PC-3 (cell line): ENCODE measurements at places on chromosomes 6 and 20.
A peak's percentile ranks its signal among the peaks of the same experiment; 100 is the strongest.

- DNase-seq = no peak
These were observed 85.9 kb downstream of the SMLR1 start for GRCh38 chr6:130913120-130913519.

DNA sequence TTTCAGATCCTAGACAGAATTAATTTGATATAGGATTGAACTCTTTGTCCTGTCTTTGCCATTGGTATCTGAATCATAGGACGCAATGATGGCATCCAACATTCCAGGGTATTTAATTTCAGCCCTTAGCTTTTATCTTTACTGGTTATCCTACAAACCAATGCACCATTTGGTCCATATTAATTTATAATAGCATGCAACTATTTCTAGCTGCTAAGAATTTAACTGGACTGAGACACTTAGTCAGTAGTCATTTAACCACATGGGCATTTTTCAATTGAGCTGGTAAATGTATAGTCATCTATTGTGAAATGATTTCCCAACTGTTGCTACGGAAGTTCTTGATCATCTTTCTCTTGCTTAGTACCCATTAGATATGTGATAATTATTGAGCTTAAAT lies 141.1 kb downstream of the CD164 start:
- DNase-seq = peak; percentile 71

GRCh38 chr6:56727097-56727850 lies 84.6 kb upstream of the DST start:
- no peak for DNase-seq

GRCh38 chr6:116411284-116411623 lies 40.5 kb downstream of the DSE start:
- peak; percentile 27 for DNase-seq

- peak; percentile 5 for DNase-seq
These were observed 4.2 kb downstream of the GPR31 start for GRCh38 chr6:167153521-167153959.

- no peak for DNase-seq
These were observed 636.1 kb downstream of the KIF16B start for GRCh38 chr20:15937179-15937578.

DNA sequence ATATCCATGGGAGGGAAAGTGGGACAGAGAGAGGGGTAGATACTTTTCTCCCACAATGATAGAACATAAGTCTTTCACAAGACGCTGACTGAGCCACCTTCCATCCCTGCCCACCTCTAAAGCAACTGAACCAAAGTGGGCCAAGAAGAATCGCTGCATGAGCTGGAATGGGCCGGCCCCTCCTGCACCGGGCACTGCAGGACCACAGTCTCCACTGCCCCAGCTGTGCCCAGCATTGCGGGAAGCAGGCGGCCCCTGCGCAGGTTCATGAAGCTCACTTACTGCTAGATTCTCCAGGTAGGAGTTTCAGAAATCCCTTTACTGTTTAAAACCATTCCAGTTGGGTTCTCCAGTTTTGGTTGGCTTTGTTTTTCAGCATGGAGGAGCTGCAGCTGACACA lies 32.0 kb upstream of the CST7 start:
- DNase-seq = no peak

GRCh38 chr6:24323632-24324337 lies 34.1 kb downstream of the DCDC2 start:
- DNase-seq = peak; percentile 59

- DNase-seq = peak; percentile 77
These were observed 247.5 kb upstream of the SUPT3H start for GRCh38 chr6:45625191-45625664.

DNA sequence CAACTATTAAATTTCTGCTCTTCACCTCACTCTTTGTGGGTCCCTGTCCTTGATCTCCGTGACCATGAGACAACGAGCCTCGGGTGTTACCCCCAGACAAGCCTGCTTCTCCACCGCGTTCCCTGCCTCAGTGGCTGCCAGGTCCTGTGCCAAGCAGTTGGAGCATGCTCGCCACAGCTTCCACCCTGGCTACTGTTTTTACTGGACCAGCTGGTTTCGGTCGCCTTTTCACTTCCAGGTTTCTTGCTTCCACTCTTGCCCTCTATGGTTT lies 5.6 kb downstream of the TP53RK start:
- DNase-seq = no peak

- DNase-seq = peak; percentile 67
These were observed 7.8 kb downstream of the STX11 start for GRCh38 chr6:144158133-144158532.

- DNase-seq = no peak
These were observed 157.5 kb upstream of the TBX18 start for GRCh38 chr6:84921891-84922290.

GRCh38 chr6:142940487-142940886 lies 4.5 kb downstream of the HIVEP2 start:
- DNase-seq = no peak

DNA sequence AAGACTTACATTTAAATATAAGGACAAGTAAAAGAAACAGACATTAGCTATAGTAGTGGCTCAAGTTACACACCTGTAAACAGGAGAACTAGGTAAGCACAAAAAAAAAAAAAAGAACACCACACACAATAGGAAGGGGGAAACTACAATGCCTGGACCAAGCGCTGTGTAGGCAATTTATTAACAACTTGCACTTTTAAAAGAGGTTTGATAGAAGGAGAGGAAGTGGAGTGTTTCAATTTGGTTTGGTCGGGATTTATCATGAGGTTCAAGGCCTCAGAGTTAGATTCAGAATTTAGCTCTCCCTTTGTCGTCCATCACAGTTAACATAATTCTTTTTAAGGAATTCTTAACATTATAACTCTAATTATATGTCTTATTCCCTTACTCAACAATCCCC lies 1.1 kb upstream of the USP49 start:
- no peak for DNase-seq

GRCh38 chr20:37706298-37706697 lies 12.5 kb downstream of the CTNNBL1 start:
- no peak for DNase-seq

- no peak for DNase-seq
These were observed 29.5 kb upstream of the TMEM14A start for GRCh38 chr6:52641388-52641787.

GRCh38 chr20:4104045-4104444 lies 88.7 kb upstream of the RNF24 start:
- peak; percentile 40 for DNase-seq

DNA sequence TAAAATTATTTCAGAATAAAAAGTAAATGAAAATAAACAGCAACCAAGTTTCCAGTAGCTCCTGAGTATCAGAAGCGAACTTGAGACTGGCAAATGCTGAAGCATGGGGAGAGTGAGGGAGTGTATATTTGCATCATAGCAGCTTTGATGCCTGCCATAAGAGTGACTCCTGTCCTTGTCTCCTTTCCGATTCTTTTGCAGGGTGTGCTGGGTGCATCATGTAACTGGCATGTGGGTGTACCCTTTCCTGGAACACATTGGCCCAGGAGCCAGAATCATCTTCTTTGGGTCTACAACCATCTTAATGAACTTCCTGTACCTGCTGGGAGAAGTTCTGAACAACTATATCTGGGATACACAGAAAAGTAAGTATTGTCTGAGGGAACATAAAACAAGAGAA lies 117.4 kb downstream of the ADAT2 start:
- peak; percentile 63 for DNase-seq
